T-helper 2 cell (primary cell): ENCODE measurements at places on chromosomes 2 and 18.

- no peak for DNase-seq
Measured at GRCh38 chr2:96751800-96752199, 8.9 kb upstream of the CNNM4 start.

- DNase-seq, result no peak
Measured at GRCh38 chr2:128309280-128310093, 9.2 kb downstream of the HS6ST1 start.

DNA sequence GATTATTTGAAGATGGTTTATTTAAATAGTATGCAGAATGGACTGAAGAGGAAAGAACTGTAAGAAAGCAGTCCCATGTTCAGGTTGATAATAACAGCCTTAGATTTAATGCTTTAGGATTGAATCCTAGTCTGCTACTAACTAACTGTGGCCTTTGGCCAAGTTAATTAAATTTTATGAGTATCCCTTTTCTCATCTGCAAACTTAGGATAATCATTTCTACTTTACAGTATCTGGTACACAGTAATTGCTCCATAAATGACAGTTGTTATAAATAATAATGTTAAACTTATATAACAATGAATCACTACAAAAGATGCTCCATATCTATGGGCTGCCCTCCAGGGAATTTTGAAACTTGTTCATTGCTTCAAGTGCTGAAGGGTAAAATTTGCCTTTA, 41.0 kb downstream of the FAP start:
- no peak for DNase-seq

DNA sequence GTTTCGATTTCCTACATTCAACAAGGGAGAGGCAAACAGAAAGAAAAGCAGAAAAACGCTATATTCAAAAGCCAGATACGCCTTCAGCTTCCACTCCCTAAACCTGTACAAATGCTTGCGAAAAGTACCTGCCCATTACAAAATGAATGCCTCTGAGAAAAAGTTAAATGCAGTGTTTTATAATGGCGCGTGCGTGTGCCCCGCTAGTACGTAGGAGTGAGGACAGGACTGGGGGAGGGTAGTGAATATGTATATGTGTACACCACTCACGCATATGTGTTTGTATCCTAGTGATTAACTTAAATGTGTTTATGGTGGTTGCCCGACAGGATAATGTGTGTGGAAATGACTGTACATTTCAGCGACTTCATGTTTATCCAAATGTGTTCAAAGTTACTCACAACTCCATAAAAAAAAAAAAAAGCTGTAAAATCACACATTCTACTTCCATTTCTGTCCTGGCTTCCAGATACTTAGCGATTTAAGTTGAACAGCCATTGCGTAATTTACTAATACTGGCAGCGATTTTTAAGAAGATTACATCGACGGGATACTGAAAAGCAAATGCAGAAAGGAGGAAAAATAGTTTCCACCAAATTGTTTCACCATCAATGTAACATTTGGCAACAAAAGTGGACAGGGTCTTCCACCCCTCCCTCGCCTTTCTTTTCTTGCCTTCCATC, 1.3 kb downstream of the NEUROD1 start:
- no peak for DNase-seq

DNA sequence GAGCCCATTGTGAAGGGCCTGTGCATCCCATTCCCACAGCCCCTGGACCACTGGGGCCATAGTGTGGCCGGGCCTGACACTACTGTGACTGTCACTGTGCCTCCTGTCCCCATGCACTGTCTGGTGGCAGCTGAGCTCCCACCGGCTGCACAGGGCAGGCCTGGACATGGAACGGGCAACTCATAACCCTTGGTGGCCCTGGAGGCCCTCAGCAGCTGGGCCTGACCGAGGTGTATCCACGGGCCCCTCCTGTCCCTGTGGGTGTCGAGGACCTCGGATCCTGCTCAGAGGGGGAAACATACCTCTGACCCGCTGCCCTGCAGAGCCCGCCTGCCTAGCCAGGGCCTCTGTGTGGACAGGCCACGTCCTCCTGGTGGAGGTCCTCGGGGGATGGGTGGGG, 7.8 kb upstream of the GAL3ST2 start:
- no peak for DNase-seq

DNA sequence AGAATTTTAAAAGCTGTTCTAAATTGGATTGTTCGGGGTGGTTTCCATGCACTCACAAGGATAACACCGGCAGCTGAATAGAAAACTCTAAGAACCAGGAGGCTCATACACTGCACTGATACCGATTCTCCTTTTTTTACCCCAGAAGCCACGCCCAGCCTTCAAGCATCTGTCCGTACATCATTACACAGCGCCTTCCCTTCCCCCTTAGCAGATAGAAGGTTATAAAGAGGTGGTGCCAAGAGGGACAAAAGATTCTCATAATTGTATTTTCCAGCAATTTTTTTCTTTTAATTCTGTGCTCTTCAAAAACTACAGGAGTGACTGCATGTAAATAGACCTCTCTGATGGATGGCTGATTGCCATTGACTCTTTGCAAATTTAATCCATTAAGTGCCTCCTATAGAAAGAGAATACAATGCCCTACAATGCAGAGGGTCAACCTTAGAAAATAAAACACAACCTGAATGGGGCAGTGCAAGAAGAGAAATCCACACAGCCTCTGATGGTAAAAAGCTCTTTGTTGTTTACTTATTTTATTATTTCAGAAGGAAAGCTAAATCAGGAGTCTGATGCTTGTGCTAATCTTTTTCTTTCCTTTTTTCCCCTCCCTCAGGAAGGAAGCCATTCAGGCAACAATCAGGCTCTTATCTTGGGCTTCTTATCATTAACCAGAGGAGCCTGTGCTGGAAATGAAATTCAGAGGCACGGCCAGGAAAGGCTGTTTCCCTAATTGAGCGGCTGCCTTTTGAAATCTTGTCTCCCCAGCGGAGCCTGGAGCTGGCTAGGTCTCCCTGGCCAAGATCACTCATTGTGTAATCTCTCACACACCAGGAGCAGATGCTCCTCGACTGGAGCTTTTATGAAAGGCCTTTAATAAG, 198.9 kb upstream of the NABP1 start:
- DNase-seq, result no peak

DNA sequence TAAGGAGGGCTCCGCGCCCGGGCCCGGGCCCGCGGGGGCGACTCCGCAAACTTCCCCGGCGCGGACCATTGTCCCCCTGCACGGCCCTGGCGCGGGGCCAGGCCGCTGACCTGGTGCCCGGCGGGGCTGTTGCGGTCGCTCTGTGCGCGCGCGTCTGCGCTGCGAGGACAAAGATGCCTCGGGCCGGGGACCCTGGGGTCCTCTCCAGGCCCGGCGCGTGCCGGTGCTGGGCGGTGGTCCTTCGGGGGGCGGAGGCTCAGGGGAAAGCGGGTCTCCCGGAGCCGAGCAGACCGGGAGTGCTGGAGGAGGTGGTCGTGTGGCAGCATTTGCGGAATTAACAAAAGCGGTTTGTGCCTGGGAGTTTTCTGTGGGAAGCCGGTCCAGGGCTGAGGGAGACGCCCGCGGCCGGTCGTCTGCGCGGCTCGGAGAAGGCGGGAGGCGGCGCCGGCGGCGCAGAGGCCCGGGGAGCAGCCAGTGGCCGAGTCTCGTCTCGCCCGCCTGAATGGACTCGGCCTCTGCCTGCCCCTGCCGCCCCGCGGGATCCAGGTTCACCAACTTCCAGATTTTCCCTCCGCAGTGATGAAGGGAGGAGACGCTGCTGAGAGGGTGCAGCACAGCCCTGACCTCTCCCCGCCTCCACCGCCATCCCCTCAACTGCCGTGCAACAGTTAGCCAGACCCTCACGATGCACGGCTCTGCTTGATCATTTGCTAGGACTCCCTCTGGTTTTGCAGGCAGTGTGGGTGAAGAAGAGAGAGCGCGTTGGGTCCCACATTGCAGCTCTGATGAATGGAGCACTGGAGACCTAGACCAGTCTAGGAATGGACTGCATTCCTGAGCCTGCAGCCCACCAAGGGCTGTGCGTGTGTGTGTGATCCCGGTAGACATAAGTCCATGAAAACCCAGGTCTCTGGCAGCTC, 705 bp downstream of the EFR3B start:
- DNase-seq, result no peak

DNA sequence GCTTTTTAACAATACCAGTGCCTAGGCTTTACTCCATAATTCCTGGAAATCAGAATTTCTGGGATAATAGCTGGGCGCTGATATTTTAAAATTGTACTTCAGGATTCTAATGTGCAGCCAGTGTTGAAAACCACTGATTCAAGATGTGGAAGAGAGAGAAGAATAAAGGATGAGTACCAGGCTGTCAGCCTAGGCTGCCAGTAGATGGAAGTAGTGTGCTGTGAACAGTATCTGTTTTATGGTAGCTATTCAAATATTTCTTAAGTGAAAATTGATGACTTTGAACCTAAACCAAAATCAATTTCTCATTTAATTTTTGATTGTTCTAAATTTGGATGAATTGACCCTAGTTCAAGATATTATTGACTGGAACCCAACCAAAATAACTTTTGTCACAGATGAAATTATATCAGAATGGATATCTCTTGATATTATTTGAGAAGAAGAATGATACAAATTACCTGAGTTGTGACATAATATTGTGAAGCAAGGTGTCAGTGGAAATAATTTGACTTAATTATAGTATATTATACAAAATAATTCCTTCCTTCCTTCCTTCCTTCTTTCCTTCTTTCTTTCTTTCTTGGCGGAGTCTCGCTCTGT, 88.0 kb downstream of the COMMD1 start:
- no peak for DNase-seq

DNA sequence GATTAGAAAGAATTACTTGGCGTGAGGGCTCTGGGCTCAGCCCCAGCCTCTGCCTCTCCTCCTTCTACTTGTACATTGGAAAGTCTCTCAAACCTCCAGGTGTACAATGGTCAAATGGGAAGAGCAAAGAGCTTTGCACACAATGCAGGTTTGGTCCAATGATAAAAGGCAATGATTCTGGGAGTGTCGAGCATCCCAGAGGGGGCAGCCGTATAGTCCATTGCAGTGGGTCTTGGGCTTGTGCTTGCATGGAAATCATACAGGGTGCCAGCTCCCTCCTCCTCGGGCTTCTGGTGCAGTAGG, 98.0 kb upstream of the NCK2 start:
- no peak for DNase-seq

- no peak for DNase-seq
Measured at GRCh38 chr2:6921321-6921922, 4.2 kb downstream of the RNF144A start.

- no peak for DNase-seq
Measured at GRCh38 chr2:235262750-235263149, 231.1 kb upstream of the AGAP1 start.

- DNase-seq, result peak; percentile 55
Measured at GRCh38 chr2:206693399-206694137, 24.6 kb downstream of the DYTN start.

- no peak for DNase-seq
Measured at GRCh38 chr2:235996419-235996818, 171.8 kb downstream of the GBX2 start.

DNA sequence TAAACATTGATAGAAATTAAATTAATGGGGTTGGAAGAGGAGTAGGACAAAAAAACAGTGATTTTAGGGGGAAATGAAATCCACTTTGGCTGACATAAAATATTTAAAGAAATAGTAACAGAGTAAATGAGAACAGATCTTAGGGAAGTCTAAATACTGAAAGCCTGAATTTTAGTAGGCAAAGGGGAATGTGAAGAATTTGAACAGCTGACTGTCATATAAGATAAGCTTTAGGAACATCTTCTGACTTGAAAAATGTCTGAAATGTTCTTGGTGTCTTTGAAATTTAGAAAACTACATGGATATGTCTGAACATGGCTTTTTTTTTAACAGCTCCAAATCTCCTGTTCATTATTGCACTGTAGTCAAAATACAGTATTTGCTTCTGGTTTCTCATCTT, 150.3 kb downstream of the CALCRL start:
- no peak for DNase-seq

DNA sequence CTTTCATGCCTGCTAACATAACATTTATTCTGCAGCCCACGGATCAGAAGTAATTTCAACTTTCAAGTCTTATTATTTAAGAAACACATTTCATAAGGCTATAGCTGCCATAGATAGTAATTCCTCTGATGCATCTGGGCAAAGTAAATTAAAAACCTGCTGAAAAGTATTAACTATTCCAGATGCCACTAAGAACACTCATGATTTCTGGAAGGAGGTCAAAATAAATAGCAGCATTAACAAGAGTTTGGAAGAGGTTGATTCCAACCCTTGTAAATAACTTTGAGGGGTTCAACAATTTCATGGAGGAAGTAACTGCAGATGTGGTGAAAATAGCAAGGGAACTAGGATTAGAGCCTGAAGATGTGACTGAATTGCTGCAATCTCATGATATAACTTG, 77.6 kb downstream of the CCDC148 start:
- no peak for DNase-seq

GRCh38 chr2:1641523-1641922, 102.8 kb downstream of the PXDN start:
- no peak for DNase-seq

DNA sequence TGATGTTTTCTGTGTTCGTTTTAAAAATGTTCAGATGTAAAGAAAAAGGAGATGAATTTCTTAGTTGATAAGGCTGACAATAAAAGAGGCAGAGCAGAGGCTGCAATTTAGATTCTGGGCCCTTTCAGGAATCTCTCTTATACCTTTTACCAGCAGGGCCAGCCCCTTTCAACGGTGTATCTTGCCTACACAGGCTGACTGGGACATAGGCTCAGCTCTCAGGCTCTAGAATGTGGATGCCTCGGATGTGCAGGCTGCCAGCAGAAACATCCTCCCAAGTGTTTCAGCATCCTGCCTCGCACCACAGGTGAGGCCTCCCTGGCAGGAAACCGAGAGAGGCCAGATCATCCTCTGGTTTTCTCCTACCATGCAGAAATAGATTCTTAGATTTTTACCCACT, 3.4 kb downstream of the C2orf80 start:
- DNase-seq, result no peak

DNA sequence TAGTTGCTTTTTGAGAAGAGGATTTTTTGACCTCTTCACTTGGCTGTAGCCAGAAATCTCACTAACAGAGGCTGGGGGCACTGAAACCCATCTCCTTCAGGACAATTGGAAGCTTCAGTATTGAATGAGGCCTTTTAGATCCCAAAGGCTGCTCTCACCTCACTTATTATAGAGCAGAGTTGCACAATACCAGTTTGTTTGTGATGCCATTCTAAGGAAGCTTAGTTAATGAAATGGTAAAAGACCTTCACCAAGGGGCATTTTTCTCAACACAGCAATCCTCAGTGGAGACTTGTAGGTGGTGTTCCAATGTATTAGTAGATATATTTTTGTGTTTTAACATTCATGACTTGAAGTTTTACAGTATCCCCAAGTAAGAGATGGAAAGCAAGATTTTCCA, 71.0 kb upstream of the RFX8 start:
- no peak for DNase-seq

DNA sequence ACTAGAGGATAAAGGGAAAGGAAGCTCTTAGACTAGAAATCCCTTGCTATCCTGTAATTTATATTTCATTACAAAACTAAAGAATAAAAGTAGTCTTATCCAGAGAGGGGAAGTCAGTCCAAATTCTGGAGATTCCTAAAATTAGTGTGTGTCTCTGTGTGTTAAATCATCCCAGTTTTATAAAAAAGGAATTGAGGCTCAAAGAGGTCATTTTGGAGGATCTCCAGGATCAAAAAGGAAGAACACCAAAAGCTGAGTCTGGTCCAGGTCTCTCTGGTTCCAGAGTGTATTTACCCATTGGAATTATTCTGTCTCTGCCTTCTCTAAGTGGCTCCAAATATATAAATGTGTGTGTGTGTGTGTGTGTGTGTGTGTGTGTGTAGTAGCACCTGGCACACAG, 166.7 kb downstream of the NRXN1 start:
- DNase-seq, result no peak
